Cerebellar nuclear complex (tissue), 1 donor: ENCODE measurements at places on chromosomes 2 and 18.

- no peak for DNase-seq
Observed at GRCh38 chr2:180583441-180584140, 396.8 kb upstream of the UBE2E3 start.

- no peak for DNase-seq
Observed at GRCh38 chr2:168814939-168815907, 12.8 kb downstream of the NOSTRIN start.

DNA sequence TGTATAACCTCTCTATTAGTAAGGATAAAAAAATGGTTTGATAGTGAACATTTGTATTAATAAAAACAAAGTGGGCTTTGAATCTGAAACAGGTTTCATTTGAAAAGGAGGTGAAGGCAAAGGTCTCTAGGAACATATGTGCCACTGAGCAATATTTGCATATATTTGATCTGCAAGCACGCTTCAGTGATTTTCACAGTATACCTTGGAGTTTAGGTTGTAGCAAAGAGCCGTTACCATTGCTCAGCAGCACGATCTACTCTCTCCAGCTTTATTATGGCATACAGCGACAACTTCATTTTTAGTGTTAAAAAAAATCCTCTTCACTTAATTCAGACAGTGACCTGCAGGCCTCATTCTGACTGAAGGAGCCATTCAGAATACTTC lies 75.8 kb upstream of the ZEB2 start:
- no peak for DNase-seq

DNA sequence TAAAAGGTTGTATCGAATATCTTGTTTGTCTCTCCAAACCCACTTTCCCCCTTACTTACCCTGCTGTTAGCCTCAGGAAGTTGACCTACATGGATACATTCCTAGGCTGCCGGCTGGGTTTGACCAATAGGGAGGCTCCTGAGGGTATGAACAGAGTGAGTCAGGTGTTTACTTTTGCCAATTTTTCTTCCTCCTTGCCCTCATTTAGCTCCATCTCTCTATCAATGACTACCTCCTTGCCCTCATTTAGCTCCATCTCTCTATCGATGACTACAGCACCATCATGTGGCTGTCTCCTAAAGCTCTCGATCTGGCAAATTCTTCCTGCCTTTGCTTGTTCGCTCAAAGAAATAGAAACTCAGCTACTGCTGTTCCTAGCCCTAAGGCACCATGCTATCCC lies 571.9 kb upstream of the CRIM1 start:
- no peak for DNase-seq

DNA sequence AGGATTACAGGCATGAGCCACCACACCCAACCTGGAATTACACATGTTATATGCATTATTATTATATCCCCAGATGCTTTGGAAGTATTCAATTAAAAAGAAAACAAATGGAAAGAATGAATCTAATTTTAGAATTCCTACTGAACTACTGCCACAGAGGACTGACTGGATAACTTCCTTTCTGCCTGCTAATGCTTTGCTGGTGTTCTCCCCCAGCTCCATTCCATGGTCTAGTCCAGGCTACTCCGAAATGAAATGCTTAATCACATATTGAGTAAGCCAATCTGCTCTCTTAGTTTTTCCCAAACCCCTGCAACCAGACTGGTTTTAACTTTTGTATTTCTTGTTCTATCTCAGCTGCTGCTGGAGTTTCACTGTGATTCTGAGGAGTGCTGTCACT lies 519.1 kb downstream of the SOX11 start:
- no peak for DNase-seq
